ENCODE measurements at places on chromosomes 12 and 14.
A peak's percentile ranks its signal among the peaks of the same experiment; 100 is the strongest.

DNA sequence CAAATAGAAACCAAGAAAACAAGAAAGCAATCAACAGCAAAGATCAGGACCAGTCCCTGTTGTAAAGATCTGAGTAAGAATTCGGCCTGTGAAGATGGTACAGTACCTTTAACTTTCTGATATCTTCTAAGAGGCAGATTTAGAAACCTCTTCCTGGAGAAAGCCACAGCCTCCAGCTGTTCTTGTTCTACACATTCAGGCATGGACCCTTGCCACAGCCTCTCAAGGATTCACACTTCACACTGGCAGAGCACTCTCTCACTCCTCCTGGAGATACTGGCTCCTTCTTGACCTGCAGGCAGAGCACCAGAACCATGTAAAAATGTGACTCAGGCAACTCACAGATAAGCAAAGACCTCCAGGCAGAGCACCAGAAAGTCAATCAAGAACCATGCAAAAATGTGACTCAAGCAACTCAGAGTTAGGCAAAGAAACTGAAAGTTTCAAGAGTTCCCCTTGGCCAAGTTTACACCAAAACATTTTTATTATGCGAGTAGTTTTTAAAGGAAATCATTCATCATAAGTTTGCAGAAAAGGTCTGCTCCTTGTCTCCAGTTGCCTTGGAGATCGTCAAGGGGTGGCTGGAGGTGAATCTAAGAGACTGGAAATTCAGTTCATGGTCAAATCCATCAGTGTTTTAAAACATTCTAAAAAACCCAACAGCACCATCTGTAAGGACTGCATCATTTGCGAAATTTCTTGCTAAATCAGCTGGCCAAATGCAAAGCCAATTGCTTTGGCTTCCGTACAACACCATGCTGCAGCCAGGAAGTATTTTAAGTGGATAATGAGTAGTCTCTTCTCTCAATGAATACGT is 119.3 kb upstream of the MDM1 start:
- DNase-seq: peak; percentile 88

DNA sequence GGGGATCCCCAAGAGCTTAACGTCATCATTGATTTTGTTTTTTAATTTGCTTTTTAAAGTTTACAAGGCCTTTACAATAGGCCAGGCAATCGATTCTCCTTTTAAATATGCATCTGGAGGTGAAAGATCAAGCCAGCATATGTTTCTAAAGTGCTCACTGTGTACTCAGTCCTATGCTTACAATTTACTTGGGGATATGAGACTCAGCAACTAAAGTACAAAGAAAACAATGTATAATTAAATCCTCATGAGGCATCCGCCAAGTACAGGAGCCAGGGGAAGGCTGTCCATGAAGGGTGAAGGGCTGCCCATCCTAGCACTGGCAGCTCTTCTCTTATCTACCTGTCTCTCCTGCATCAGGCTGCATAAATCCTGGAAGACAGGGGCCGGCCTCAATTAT is 11.8 kb downstream of the CCDC92 start:
- DNase-seq: no peak

GRCh38 chr14:55333711-55334485 is 62.7 kb downstream of the FBXO34 start:
- peak; percentile 52 for DNase-seq

GRCh38 chr12:54958048-54958658 is 26.4 kb downstream of the TESPA1 start:
- DNase-seq: peak; percentile 68

- no peak for DNase-seq
Measured at GRCh38 chr12:45464699-45465098, 248.8 kb downstream of the ANO6 start.

DNA sequence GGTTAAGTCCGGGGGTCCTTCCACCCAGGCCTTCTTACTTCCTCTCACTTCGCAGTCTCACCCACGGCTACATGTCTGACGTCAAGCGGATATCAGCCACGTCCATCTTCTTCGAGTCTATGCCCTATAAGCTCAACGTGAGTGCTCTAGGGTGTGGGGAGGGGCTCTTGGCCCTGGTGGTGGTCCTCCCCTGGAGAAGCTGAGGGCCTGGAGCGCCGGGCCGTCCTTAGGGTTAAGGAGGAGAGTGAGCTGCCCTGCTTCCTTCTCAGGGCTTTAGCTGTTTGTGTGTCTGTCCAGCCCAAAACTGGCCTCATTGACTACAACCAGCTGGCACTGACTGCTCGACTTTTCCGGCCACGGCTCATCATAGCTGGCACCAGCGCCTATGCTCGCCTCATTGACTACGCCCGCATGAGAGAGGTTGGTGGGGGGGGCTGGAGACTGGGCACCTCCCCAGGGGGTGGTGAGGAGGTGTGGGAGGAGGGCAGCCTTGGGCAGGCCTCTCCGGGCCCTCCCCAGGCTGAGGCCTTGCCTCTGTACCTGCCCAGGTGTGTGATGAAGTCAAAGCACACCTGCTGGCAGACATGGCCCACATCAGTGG is 2.7 kb downstream of the SHMT2 start:
- DNase-seq: no peak

GRCh38 chr12:128789356-128789929 is 34.3 kb downstream of the SLC15A4 start:
- no peak for DNase-seq

- DNase-seq: no peak
Measured at GRCh38 chr14:69083181-69083580, 69.7 kb downstream of the DCAF5 start.

GRCh38 chr14:21846227-21846885 is 172.7 kb upstream of the OR4E1 start:
- peak; percentile 81 for DNase-seq

DNA sequence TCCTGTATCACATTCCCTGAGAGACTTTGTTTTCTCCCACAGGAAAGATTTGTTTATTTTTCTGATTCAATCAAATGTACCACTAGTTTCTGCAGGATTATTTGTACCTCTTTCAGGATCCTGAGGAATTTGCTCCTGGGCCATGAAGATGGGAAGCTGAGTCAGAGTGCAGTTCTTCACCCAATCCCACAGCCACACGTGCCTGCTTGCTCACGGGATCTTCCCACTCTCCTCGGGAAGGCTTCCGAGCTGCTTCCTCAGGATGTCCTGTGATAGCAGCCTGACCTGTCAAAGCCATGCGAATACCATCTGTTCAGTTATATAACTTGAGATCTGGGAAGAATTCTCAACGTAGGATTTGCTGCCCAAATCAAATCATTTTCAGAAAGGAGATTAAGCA is 41.8 kb upstream of the HIF1A start:
- no peak for DNase-seq
